ENCODE measurements at places on chromosomes 11 and 22.

- peak; percentile 47 for DNase-seq
These were observed 11.8 kb upstream of the UVRAG start for GRCh38 chr11:75802913-75803820.

GRCh38 chr11:66011785-66012303 lies at the start of gene CST6:
Gene CST6 (plus strand): TSS chr11:66012008. CDS start chr11:66012045, 37 bp downstream.
- DNase-seq: no peak

DNA sequence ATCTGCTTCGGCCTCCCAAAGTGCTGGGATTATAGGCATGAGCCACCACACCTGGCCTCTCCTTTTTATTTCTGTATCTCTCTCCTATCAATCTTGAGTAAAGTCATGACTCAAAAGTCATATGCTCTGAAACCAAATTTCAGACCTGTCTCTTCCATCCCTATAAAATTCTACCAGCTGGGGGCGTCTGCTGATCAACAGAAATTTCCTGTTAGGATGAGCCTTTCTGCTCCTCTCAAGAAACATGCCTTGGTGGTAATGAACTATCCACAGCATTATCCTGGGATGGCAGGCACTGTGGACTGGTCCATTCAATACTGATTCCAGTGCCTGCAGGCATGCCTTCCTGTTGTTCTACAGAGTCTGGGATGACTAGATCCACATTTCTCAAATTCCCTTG lies 472.6 kb downstream of the NELL1 start:
- DNase-seq: no peak

- DNase-seq: no peak
These were observed 48.0 kb downstream of the IGLL5 start for GRCh38 chr22:22935546-22936157.

GRCh38 chr11:40252236-40252635 lies 1207.2 kb downstream of the LRRC4C start:
- no peak for DNase-seq

DNA sequence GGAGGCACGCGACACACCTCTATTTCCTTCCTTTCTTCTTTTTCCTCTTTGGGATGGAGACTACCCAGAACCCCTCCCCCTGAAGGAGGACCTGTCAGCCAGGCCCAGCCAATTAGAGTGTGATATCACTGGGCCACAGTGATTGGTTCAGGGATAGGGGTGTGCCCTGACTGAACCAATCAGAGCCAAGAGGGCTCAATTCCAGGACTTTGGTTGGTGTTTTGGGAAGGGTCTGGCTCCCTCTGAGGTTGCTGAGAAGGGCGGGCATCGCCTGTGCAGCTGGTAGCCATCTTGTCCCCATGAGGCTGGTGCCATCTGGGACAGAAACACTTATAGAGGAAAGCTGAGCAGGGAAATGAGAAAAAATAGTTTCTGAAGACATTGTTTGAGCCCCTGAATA lies 71.4 kb downstream of the CHST1 start:
- DNase-seq: no peak

GRCh38 chr22:49564054-49564453 lies 263.6 kb downstream of the BRD1 start:
- no peak for DNase-seq

Measured in activated effector memory CD4-positive, alpha-beta T cell treated with Interleukin-2 at 50 U/mL for 16 hours (primary cell).